Non-pigmented ciliary epithelial cell (primary cell): ENCODE measurements at places on chromosomes 3 and 15.

DNA sequence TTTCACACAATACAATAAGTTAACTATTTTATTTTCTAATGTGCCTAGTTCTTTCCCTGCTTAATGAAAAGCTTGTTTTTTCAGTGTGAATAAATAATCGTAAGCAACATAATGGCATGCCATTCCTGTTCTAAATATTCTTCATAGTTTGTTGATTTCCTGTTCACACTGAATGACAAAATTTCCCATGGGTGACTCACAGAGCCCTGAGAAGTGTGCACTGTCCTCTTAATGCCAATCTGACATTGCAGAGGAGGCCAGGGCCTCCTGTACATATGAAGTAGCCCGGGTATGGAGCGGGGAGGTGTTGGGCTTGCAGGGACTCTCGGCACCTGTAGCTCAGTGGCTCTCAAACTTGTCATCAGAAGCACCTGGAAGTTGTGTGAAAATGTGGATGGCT is 24.3 kb downstream of the CCR3 start:
- DNase-seq, result no peak

DNA sequence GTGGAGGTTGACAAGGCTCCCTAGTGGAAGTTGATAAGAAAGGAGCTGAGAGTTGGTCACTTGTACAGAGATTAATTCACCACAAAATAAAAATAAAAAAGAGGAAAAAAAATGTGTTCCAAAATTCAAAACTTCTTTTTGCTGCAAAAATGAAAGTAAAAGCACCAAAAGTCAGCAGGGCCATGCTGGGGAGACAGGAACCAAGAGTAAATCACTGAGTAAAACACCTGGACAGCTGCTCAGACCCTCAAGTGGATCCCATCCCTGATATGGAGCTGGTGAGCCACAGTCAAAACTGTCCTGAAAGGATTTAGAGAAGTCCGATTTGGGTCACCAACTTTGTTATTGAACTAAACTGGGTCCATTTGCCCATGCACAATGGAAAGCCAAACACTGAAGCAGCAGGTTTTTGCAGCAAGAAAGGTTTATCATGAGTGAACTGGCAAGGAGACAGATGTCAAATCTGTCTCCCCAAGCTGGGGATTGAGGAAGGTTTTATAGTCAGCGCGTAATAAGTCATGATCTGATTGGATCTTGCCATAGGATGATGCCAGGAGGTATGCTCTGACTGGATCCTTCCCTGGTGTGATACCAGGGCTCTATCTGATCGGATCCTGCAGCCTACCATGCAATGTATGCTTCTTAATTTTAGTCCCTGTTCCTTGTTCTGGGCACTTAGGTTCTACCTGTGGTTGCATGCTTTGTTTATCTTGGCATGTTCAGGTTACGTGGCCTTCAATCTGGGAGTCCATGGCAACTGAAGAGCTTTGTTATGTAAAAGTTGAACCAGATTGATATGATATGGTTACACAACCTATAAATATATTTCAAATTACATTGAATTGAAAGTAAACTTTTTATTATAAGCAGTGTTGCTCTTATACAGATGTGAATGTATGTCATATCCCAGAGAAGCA is 313.2 kb downstream of the POLQ start:
- no peak for DNase-seq

- no peak for DNase-seq
Observed at GRCh38 chr15:98513428-98513986, 134.8 kb upstream of the IGF1R start.

DNA sequence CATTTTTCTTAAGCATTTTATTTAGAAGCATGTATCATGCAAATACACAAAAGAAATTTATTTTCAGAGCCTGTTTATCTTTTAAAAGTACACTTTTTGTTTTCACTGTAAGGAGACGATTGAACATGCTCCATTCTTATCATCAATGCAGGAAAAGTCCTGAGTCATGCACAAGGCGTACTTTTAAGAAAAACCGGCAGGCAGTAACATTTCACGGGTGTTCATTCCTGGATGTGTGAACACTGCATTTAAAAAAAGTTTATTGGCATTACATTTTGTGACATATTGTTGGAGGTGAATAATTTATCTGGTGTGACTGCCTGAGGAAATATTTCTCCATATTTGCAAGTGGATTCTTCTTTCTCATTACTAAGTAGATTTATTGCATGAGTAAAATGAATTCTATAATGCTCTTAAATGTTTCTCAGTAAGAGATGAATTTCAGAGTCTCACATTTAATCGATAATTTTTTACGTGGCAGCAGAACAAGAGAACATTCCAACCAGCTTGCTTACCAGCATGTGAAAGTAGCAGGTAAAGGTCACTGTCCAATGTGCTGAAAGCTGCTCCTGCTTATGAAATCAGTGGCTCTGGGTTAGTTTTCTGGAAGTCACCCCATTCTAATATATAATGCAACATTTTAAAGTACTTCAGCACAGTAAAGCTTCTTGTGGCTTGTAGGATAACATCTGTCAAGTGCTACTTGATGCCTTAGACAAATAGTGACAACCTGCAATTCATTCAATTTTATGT is 87.0 kb downstream of the SV2B start:
- peak; percentile 3 for DNase-seq

DNA sequence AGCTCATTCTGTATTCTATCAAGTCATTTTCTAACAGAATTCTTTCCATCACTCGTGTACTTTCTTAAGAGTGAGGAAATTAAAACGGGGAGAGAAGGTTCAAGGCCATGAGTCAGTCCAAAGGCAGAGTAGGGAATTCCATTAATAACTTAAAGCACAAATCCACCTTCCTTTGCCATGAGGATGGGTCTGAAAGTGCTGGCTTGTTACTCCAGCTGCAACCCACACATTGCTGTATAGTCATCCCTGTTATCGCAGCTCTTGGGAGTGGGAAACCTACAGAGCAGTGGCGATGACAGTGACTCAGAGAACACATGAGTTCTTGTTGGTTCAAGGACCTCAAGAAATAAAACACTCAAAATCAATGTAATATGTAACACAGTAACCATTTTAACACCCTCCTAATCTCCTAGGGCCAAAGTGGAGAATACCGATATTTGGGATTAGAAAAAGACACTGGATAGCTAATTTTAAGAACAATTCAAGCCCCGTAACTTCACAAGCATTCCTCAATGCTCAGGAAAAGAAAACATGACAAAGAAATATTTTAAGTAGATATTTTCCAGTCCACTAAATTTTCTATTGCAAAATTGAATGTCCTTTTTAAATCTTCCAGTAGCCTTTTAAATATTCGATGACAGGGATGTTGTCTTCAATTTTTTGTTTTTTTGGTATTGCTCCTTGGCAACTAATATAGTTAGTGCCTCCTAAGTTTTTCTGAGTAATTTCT is 179.9 kb upstream of the THBS1 start:
- DNase-seq, result peak; percentile 58

DNA sequence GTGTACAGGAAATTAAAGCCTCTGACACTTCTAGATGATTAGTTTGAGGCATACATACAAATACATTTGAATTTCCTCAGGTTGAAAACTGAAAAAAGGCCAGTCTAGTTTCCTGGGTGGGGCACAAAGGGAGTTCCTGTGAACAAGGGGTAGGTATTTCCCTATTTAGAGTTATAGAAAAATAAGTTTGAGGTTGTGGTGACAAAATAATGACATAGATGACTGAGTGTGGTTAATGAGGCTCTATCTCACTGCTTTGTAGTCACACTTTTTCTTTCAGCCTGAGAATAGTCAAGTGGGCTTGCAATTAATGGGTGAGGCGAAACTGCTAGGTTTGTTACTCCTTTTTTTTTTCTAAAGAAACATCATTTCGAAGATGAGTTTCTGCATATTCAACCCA is 4.3 kb downstream of the SLCO3A1 start:
- DNase-seq, result no peak

- DNase-seq, result no peak
Observed at GRCh38 chr3:141659821-141660613, 78.1 kb upstream of the RNF7 start.

DNA sequence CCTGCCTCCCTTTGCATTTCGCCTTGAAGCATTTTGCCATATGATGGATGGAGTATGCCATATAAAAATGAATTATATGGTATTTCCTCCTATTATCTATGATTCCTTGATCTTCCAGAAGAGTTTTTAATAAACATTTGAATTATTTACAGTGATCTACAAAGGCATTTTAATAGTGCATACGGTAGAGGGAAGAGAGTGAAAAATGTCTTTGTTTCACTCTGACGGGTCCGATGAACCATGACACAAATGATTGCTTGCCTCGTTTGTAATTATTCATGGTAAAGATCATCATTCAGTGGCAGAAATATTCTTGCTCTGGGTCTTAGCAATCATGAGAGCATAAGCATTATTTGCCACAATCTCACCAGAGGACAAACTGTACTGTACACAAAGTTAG is 1010.9 kb downstream of the NTRK3 start:
- DNase-seq, result no peak

GRCh38 chr3:128709506-128710210 is 16.3 kb upstream of the RAB7A start:
- no peak for DNase-seq

- no peak for DNase-seq
Observed at GRCh38 chr15:31806106-31806505, 224.2 kb upstream of the CHRNA7 start.
